ENCODE measurements at places on chromosomes 12 and 14.

DNA sequence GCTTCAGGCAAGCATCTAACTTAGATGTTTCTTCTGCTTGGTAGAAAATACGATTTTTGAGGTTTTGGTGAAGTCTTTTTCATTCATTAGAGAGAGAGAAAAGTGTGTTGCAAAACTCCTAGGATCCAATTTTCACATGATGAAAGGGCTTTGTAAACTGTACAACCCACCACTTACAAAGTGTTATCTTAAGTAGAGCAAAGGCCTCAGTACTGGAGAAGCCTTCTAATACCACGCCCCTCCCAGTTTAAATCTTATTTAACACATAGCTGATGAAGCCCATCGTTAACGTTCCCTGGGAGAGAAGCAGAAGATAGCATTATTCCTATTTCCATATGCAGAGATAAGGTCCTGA is 869 bp downstream of the APOLD1 start:
- no peak for DNase-seq

DNA sequence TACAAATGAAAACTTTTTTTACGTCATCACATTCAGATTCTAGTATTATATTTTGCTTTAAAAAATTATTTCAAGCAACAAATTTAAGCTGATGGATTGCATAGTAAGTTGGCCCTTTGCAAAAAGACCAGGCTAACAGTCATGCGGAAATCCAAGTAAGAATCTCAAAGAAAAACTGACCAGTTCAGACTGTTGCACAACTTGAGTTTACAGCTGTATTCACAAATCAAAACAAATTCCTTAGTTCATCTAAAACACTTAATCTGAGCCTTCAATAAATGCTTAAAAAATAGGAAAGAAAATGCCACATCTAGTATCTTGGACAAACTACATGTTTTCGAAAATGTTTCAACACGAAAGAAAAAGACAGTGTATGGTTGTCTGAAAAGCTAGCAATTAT is 847 bp downstream of the CCDC59 start:
- no peak for DNase-seq

GRCh38 chr14:67852926-67853604 is 33.5 kb downstream of the RAD51B start:
- DNase-seq = no peak

DNA sequence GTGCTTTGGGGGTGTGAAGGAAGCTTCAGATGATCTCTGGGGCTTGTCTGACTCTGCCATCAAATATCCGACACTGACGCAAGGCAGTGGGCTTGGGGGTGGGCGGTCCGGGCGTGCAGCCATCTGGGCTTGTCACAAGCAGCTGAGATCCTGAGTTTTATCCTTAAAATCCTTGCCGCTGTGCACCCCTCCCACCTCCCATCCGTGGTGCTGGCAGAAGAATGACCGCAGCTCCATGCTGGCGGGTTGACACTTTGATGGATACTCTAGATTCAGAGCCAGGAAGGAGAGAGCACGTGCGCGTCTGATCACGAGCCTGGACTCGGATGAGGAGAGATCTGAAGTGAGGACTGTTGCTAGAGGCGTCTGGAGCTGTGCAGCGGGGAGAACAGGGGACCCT is 3.0 kb downstream of the ZFYVE21 start:
- DNase-seq = no peak

GRCh38 chr12:38162013-38162412 is 154.6 kb upstream of the ALG10B start:
- DNase-seq = no peak

GRCh38 chr14:32701475-32701874 is 237.2 kb upstream of the NPAS3 start:
- DNase-seq = no peak

DNA sequence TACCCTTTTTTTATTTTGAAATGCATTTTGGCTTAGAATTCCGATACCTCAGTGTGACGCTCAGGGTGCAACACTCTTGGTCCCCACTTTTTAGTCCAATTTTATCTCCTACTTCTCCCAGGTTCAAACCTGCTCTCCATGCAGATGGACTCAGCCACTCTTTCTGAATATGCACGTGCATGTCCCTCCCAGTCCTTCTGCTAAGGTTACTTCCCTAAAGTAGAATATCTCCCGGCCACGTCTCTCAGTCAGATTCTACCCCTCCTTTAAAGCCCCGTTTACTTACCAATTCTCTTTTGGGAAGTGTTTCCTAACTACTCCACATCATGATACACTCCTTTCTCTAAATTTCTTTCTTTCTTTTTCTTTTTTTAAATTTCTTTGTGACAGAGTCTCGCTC is 15.5 kb upstream of the PARP11 start:
- no peak for DNase-seq

DNA sequence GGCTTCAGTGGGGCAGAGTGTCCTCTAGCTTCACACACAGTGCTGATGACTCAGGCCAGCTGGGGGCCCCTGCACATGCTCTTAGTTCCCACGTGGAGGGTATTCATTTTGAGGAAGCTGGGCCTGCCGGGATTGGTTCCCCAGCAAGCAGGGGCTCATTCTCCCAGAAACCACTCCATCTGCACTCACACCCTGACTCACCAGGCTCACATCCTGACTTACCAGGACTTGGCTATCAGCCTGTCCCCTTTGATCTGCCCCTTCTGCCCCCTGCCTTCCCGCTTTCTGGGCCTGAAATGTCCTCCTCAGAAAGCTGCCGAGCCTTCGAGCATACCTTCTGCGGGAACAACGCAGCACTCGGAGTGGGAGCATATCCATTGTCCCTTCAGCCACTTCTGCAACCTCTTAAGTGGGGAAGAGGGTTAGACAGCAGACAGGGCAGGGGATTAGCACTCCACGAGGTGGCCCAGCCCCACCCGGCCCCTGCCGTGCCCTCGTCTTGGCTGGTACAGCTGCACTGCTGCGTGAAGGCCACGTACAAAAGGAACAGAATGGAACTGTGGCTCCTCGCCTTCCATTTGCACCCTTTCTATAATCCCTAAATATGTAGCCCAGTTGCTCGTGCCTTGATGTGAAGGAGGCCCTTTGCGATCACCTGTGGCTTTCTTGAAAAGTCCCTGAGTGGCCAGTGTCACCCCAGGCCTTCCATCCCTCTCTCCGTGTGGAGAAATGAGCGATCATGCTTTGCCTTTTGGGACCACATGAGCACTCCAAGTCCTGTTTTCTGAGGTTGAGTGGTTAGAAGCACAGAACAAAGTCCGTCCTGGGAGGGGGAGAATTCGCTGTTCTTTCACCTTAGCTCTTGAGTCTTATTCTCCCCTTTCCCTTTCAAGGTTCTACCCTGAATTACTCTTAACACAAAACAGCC is 26.1 kb downstream of the TPCN1 start:
- DNase-seq = no peak

DNA sequence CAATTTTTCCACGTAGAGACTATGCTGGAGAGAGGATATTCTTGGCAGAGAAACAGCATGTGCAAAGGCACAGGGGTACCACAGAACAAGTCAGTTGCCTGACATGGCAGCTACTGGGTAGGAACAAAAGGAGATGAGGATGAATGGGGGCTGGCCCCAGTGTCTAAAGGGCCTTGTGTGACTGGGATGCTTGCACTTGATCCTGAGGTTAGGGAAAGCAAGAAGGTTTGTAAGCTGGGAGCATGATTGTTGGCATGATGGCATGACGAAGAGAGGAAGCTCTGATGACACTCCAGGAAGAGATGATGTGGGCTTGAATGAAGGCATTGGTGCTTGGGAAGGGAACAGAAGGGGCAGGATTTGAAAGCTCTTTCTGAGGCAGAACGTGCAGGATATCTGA is 139.1 kb downstream of the ZFP36L1 start:
- DNase-seq = no peak

DNA sequence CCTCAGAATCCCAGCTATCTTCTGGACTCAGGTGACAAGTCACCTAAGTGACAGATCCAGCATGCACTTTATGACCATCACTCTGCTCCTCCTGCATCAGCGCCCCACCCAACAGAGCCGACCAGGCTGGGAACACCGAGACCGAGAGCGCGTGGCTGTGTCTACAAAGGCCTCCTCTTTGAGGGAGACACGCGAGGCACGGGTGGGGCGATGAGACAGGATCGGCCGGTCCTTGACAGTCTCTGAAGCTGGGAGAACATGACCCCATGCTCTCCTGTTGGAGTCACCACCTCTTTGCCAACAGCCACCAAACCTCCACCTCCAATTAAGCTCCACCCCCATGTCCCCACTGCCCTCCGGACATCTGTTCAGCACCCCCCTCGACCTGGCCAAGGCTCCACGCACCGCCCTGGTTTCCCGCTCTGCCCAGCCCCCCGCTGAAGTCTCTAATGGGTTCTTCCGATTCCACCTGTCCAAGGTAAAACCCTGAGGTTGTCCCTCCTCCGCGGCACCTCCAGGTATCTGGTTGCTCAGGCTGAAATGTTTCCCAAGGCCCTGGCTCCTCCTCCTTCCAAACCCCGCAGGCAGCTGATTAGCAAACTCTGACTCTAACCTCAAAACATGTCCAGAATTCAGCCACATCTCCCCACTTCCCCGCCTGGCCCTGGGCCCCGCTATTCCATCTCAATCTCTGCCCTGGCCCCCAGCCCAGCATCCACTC is 31.5 kb downstream of the HSP90AA1 start:
- DNase-seq = no peak

All from CD4-positive, alpha-beta T cell treated with Interleukin-6 at 100 ng/mL for 8 hours (primary cell).